ENCODE measurements at places on chromosomes 5 and 9. TPM values are rescaled to one million over a fixed set of nuclear protein-coding genes. Genes with fewer than 3 reads are reported as not detected.
A peak's percentile ranks its signal among the peaks of the same experiment; 100 is the strongest.

- DNase-seq = no peak
Observed at GRCh38 chr5:77824981-77825380, 48.8 kb upstream of the TBCA start.

GRCh38 chr5:168642019-168642418, 62.9 kb upstream of the PANK3 start:
- no peak for DNase-seq

The PROB1 gene
- total RNA-seq = 5.0 TPM

GRCh38 chr5:59418808-59419207, 474.7 kb downstream of the PDE4D start:
- no peak for DNase-seq

The PRRT1B gene
- not detected for total RNA-seq

- DNase-seq = peak; percentile 45
Observed at GRCh38 chr5:154801083-154801482, 45.9 kb downstream of the LARP1 start.

- DNase-seq = no peak
Observed at GRCh38 chr5:141695627-141696215, 13.7 kb upstream of the ARAP3 start.

The IFNB1 gene
- not detected for total RNA-seq

DNA sequence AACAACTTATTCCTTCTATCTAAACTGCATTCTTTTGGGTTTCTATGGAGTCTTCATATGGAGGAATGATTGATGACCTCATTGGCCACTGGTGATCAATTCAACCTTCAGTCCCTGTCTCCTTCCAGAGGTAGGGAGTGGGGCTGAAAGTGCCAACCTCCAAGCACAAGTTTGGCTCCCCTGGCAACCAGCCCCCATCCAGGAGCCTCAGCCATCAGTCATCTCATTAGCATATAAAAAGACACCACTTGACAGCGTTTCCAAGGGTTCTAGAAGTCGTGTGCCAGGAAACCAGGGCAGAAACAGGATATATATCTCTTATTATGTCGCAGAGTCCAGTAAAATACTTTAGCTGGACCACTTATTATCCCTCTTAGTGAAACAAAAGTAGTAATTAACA, 9.8 kb downstream of the SLC31A2 start:
- DNase-seq = no peak

The ADGRV1 gene
- total RNA-seq = not detected

The PCDHA9 gene
- not detected for total RNA-seq

The CYSRT1 gene
- 1.0 TPM for total RNA-seq

The FRMPD1 gene
- total RNA-seq = not detected

DNA sequence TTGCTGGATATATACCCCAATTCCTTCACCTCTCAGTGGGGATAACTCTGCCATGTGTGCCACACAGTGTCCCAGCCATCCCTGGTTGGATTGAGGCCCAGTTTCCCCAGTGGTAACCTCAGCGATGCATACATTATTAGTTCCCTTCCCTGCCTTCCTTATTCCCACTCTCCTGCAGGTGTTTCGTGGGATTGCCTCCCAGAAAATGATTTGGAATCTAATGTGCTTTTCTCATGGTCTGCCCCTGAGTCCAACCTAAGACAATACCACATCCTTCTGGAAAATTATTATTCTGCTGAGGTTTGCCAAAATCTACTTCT, 8.4 kb upstream of the SPINK4 start:
- DNase-seq = no peak

The FAM219A gene
- 22.5 TPM for total RNA-seq

The PAX5 gene
- not detected for total RNA-seq

The PRSS3 gene
- 42.7 TPM for total RNA-seq

GRCh38 chr5:81782811-81783210, 31.9 kb upstream of the SSBP2 start:
- DNase-seq = no peak

DNA sequence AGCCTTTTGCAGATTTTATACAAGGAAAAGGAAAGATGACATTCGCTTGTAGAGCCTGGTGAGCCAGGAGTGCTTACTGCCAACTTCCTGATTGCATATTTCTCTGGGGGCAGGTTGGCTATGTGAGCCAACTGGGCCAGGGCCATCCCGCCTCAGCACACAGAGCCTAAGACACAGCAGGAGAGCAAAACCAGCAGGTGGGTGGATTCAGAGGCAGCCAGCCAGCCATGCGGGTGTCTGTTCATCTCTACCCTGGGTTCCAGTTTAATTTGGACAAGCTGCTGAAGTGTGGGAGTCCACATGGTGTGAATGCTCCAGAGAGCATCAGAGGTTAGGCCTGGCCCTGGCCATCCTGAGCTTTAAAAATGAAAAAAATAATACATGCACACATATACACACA, 291.4 kb downstream of the ARHGEF28 start:
- no peak for DNase-seq

DNA sequence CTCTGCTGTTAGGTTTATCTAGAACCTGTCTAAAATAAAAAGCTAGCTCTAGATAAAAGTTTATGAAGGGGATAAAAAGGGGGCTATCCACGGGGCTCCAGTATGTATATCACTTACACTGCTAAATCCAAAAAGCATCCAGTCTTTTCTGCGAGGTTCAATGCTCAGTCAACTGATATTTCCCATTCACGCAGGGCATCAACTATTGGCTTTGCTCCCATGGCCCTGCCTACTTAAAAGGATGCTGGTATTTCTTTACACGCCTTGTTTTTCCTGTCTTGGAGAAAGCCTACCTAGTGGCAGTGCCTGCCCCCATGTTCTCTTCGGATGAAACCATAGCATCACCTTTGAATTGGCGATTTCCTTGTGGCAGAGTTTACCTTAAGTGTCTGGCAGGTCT, 8.1 kb downstream of the SPRY4 start:
- DNase-seq = no peak

- DNase-seq = peak; percentile 82
Observed at GRCh38 chr9:110015759-110016158, 192.2 kb downstream of the C9orf152 start.

The PCDHGB6 gene
- total RNA-seq = 1.1 TPM

The ERCC8 gene
- total RNA-seq = 8.2 TPM

The OTULINL gene
- 9.8 TPM for total RNA-seq

DNA sequence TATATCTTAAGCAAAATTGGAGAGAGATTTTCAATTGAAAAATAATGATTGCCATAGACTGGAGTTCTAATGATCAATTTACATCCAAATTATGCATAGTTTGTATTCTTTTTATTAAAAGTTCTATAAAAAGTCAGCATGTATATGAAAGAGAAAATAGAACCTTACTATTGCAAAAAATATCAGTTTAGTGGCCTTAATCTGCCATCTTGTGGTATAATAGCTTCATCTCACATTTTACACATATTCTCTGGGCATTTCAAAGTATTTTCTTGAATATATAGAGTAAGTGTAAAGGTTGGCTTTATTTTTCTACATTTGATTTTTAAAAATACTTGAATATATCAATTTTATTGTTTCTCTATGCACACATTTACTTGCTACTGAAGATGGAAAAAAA, 1858.6 kb upstream of the CDH9 start:
- DNase-seq = no peak

The WDR70 gene
- total RNA-seq = 26.0 TPM

- no peak for DNase-seq
Observed at GRCh38 chr5:95543017-95543705, 11.6 kb downstream of the SKIC3 start.

The RANBP17 gene
- 4.1 TPM for total RNA-seq

- no peak for DNase-seq
Observed at GRCh38 chr9:82382887-82383616, 394.5 kb downstream of the SPATA31D1 start.

DNA sequence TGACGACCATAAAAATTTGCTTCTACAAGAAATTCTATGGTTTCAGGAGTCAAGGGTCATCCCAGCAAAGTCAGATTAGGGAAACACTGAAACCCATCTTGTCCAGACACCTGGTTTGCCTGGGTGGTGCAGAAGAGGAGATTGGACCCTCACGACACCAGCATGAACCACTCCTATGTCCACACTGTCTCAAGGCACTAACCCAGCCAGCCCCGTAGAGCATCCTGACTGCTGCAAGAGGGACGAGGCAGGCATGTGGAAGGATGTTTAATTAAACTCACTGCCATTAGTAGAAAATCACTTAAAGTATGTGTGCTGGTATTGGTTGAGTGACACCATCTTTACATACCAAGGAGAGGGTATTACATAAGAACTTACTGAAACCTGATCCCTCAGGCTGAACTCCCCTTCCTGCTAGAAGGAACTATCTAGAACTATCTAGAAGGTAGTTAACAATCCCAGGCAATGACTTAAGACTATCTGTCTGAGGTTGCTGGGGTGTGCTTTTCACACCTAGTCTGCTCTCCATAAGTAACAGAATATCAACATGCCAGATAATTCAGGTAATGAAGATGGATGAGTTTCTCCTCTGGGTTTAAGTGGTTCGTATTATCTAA, 93.6 kb downstream of the SEMA6A start:
- DNase-seq = no peak

DNA sequence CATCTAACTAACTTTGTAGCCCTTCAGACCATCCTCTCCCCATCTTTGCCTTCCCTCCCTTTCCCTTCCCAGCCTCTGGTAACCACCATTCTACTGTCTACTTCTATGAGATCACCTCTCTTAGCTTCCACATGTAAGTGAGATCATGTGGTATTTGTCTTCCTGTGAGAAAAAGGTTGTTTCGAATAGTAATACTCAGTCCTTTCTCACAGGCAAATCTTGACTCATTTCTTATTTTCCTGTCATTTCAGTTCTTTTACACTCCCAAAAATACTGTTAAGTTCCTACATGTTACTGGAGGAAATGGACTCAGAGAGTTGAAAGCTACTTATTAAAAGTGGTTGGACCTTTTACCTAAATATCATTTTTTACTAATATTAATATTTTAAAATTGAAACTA, 82.1 kb downstream of the SLF1 start:
- DNase-seq = no peak

- peak; percentile 63 for DNase-seq
Observed at GRCh38 chr5:137206030-137206715, 293.0 kb downstream of the SPOCK1 start.

- DNase-seq = no peak
Observed at GRCh38 chr5:149170299-149170698, 29.0 kb downstream of the ABLIM3 start.

GRCh38 chr5:58490402-58491050, 709 bp upstream of the GAPT start:
- no peak for DNase-seq

The LOX gene
- total RNA-seq = 890 TPM

The KIF12 gene
- 0.11 TPM for total RNA-seq

DNA sequence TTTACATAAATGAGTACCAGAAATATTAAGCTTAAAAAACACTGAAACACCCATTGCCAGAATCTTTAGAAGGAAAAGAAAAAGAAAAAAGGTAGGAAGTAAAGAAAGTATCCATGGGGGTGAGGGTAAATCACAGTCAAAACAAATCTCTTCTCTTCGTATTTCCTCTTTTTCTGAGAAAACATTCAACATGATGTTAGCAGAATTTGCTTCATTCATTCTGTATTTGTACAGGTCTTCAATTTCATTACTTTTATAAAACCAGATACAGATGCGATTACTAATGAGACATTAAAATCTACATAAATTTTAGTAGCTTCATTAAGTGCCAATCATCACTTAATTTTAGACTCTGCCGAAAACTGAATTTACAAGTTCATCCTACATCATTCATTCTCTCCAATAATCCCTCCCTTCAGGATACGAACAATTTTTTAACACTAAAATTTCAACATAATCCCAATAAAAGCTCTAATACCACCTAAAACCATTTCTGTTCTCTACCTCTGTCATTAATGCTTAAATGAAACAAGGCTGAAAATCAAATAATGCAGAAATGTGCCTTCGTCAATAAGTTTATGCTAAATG, 7.0 kb downstream of the NR3C1 start:
- no peak for DNase-seq

DNA sequence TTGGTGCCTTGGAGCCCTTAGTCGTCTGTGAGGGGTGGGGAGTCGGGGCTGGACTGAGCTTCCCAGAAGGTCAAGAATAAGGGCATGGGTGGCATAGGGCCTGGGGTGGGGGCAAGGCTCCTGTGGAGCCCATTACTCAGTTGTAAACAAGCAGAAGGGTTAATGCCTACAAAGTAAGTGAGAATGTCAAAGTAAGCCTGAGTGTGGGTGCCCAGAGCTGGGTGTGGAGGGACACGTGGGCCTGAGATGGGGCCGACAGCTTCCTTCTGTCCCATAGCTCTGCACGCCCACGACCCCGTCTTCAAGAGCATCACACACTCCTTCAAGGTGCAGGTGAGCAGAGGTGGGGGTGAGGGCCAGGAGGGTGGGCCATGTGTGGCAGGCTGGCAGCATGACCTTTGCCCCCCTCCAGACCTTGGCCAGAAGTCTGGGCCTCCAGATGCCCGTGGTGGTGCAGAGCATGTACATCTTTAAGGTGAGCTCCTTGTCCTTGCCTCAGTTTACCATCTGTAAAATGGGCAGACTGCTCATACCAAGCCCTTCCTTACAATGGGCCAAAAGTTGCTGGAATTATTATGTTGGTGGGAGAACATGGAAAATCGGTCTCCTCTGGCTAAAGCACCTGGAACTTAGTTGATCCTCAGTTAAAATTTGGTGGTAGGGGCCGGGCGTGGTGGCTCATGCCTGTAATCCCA, 11.1 kb downstream of the DOLK start:
- no peak for DNase-seq
